ENCODE measurements at places on chromosomes 4 and X. TPM values are rescaled to one million over a fixed set of nuclear protein-coding genes. Genes with fewer than 3 reads are reported as not detected.

EREG gene
- total RNA-seq: 46.3 TPM

XAGE1A gene
- total RNA-seq: 1.9 TPM

CYBB gene
- not detected for total RNA-seq

DNA sequence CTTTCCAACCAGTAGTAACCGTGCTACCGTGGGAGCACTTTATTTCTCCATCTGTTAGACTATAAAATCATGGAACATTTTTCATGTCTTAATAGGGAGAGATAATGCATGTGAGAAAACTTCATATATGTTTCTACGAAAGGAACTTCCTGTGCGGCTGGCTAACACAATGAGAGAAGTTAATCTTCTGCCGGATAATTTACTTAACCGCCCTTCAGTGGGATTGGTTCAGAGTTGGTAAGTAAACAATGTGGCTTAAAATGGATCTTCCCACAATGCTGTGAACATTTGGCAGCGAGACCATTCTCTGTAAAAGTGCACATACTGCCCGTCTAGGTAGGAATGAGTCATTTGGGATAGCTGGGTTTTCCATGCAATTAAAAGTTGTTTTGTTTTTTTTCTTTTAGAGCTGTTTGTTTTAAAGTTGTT is 29.6 kb downstream of the PDK3 start:
- DNase-seq: peak; percentile 88

DNA sequence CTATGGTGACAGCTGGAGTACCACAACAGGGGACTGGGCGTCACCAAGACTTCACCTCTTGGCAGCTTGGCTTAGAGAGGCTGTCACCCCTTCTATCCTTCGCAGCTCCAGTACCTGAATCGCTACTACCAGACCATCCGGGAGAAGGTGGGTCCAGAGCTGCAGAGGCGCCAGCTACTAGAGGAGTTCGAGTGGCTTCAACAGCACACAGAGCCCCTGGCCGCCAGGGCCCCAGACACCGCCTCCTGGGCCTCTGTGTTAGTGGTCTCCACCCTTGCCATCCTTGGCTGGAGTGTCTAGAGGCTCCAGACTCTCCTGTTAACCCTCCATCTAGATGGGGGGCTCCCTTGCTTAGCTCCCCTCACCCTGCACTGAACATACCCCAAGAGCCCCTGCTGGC is 11.6 kb upstream of the SASH3 start:
- no peak for DNase-seq

DNA sequence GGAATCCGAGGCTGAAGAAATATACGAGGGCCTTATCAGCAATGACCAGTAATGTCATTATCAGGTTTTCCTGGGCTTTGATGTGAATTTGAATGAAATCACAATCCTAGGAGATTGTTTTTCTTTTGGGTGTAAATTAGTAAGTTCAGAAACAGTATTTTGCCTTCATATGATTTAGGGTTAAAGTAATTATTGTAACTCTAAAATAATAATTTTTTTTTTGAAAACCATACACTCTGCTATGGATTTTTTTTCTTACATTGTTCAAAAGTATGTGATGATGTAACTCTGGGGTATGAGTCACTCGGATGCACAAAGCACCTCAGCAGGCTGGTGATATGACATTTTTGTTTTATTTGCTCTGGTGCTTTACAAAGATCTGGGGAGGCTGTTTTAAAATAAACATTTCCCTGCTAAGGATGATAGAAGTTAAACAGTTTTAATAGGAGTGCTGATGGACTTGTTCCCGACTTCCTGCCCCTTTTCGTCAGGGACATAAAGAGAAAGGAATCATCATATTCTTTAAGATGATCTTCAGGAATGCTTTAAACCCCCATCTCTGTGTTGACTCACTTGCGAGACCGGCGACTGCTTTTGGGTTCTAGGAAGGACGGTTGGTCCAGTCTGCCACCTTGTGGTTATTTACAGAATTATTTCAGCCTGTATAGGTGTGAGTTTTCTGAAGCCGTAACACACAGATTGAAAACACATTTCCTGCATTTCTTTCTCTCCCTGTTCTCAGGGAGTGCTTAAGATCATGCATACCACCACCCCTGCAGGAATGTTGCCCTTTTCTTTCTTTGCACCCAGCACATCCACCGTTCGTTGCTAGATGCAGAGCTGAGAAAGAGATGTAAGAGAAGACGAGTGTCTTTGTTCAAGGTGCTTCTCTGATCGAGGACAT is 72.5 kb downstream of the RAPGEF2 start:
- DNase-seq: peak; percentile 71

DNA sequence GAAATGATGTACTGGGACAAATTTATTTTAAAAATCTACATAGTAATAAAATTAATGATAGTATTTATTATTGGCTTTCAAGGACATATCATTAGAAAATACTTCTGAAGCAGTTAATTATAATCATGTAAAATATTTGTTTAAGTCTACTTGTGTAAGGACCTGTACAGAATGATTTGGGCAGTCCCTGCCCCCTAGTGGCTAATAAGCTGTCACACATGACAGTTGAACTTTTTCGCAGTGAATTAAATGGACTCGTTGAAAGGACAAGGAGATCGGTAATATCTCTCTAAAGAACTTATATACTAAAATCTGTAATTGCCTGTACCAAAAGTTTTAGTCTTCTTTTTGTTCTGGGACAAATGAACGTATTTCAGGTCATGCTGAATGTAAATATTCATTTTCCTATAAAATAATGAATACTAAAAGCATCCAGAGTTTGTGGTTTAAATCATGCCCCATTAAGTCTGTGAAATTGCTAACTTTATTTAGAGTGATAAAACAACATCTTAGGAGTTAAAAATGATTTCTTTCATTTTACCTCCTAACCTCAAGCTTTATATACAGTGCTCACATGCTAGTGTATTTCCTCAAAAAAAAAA is 13.6 kb downstream of the EXOC1 start:
- DNase-seq: peak; percentile 63
